Spinal cord (tissue), 10 donors: ENCODE measurements at places on chromosomes 4 and X. TPM values are rescaled to one million over a fixed set of nuclear protein-coding genes. Genes with fewer than 3 reads are reported as not detected.

DNA sequence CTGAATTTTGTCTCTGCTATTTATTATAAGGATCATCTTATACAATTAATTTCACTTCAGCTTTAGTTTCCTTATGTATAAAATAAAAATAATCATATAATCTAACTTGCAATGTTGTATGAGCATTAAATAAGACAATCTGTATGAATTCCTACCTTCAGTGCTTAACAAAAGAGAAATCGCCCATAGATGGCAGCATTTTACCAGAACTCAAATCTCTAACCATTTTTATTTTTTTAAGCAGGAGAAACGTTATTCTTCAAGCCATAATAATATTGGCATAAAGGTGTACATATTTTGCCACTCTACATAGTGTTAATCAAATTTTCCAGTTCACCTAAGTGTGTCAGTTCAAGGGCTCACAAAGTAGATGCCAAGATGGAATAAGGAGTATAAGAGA, 78.8 kb downstream of the TMEM47 start:
- peak; percentile 40 for DNase-seq

LDB2 gene
- total RNA-seq = 88.2 TPM

SLC10A6 gene
- total RNA-seq = 0.66 TPM

ADGRA3 gene
- 57.4 TPM for total RNA-seq

DNA sequence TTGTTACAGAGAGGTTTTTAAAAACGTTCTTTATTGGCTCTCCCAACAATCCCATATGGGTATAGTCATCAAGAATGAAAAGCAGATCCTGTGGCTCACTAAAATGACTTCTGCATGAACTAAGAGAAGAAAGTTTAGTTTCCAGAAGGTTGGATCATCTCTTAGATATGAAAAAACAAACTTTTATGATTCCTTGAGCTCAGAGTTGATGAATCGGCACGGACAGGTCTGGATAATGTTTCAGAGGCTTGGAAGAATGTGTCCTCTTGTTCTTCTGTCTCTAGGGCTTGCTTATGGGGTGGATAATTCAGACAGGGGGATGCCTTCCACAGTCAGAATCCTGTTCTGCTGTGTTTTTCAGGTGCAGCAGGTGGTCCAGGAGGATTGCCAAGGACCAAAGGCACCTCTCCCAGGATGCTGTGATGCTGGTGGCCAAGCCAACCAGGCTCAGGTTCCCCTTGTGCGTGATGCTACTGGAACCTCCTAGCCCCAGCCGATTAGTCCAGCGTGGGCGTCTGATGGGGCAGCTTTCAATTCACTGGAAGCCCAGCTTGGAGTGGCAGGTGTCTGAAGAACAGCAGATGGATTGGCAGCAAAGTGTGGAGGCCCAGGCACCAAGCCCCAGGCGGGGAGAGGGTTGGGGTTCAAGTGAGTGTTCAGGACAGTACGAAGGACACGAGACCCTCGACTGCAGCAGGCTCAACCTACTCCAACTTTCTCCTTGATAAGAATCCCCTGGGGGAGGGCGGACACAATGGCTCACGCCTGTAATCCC, 30.3 kb downstream of the CCKAR start:
- no peak for DNase-seq

GRCh38 chrX:125646195-125646594, 326.5 kb downstream of the TEX13C start:
- no peak for DNase-seq

COL4A5 gene
- 87.2 TPM for total RNA-seq
